ENCODE measurements at places on chromosomes 4 and X.

- DNase-seq, result peak; percentile 34
Observed at GRCh38 chr4:153221783-153222706, 17.8 kb downstream of the TRIM2 start.

GRCh38 chr4:107151173-107151572, 115.1 kb upstream of the DKK2 start:
- DNase-seq, result no peak

GRCh38 chr4:125505621-125506020, 190.9 kb downstream of the FAT4 start:
- DNase-seq, result no peak

DNA sequence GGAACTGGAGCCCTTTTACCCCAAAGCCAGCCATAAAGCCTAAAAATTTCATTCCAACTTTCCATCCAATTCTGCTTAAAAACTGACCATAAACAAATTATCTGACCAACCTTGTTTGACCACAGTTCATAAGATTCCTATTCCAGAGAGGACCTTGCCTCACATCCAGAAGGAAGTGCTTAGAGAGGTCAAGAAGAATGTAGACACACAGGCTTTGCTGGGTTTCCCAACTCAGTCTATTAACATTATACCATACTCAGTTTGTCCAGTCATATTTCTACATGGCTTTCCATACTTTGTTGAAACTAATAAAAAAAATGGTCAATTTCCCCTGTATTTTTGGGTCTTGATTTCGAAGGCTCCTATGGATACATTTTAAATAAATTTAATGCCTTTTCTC, 1522.5 kb downstream of the ARAP2 start:
- DNase-seq, result no peak

DNA sequence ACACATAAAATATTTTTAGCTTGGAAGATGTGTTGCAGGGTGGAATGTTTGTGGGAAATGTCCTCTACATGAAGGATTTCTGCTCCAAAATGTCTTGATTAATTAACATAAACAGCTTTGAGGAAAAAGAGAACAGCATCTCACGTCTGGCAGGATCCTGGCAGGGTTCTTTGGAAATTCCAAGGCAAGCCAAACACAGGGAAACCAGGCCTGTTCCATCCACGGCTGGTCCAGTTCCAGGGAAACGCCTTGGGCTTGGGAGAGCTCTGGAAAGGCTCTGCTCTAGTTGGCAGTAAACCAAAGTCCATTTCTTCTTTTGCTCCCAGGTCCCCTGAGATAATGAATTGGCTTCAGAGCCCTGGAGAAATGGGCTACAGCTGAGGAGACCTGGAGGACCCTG, 42.4 kb upstream of the GAB1 start:
- DNase-seq, result peak; percentile 8

- DNase-seq, result no peak
Observed at GRCh38 chrX:140723121-140723715, 13.7 kb downstream of the LINC00632 start.

GRCh38 chr4:81634165-81634564, 162.5 kb upstream of the RASGEF1B start:
- no peak for DNase-seq

DNA sequence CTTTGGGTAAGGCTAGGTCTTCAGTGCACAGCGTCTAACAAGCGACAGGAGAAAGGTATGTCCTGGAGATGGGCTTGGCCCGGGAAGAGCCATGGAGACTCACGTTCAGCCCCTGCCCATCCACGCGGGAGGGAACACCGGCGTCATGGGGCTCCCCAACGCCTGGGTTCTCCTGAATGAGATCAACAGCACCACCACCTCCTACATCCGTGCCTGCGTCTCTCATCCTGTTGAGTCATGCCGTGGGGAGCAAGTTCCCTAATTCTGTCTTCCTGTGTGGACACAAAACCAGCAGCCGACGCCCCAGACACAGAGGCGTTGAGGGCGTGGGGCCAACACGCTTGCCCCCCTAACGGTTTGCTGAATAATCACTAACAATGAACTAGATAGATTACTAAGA, 20.1 kb upstream of the IL3RA start:
- no peak for DNase-seq

- DNase-seq, result no peak
Observed at GRCh38 chrX:153320555-153321184, 897 bp downstream of the PNMA6F start.

DNA sequence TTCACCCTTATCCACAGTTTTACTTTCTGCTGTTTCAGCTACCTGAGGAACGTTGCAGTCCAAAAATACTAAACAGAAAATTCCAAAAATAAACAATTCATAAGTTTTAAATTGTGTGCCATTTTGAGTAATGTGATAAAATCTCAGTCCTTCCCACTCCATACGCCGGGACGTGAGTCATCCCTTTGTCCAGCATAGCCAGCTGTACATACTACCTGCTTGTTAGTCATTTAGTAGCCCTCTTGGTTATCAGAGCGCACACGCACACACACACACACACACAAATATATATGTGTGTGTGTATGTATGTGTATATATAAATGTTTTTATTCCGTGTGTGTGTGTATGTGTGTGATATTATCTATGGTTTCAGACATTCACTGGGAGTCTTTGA, 4.8 kb upstream of the CCSER1 start:
- DNase-seq, result no peak

DNA sequence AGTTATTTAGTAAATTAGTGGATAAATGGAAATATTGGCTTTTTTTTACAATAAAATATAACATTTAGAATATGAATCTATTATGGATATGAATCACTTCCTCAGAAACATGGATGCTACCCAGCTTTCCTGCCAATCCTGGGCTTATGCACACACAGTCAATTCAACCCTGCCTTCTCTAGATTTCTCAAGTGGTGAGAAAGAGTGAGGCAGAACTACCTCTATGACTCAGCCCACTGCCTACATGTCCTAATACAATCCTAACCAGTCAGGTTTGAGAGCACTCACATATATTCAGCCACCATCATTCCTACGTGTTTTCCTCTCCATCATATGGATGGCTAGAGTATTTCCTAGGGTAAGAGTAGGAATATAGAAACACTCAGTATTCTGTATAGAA, 91.1 kb upstream of the ANKRD50 start:
- DNase-seq, result no peak

DNA sequence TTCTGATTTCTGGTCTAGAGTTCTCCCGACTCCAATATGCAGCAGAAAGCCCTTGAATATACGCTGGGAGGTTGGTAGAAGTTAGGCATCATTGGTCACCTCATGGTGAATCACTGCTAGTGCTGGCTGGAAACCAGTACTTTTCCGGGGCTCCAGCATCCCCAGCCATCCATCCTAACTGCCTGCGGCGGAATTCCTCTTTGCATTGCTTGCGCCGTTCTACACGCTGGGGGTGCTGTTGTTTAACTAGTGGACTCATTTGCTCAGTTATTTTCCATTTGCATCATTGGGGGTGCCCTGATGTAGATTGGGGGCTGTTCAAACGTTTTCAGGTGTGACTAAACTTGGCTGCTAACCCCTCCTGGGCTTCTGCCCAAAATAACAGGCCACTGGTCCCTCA, 23.3 kb upstream of the GPR50 start:
- no peak for DNase-seq

- no peak for DNase-seq
Observed at GRCh38 chr4:38820329-38821061, 15.9 kb upstream of the TLR1 start.

All from amygdala (tissue), 56 donors.